ENCODE measurements at places on chromosomes 13 and 19. TPM values are rescaled to one million over a fixed set of nuclear protein-coding genes. Genes with fewer than 3 reads are reported as not detected.

The OSCAR gene
- total RNA-seq, result not detected

The ZNF844 gene
- total RNA-seq, result 2.2 TPM

The COMP gene
- 1.3 TPM for total RNA-seq

The SYNGR4 gene
- total RNA-seq, result not detected

The PTH2 gene
- total RNA-seq, result not detected

The OR10H1 gene
- not detected for total RNA-seq

The CYP4F2 gene
- not detected for total RNA-seq

The MICOS13 gene
- 45.7 TPM for total RNA-seq

DNA sequence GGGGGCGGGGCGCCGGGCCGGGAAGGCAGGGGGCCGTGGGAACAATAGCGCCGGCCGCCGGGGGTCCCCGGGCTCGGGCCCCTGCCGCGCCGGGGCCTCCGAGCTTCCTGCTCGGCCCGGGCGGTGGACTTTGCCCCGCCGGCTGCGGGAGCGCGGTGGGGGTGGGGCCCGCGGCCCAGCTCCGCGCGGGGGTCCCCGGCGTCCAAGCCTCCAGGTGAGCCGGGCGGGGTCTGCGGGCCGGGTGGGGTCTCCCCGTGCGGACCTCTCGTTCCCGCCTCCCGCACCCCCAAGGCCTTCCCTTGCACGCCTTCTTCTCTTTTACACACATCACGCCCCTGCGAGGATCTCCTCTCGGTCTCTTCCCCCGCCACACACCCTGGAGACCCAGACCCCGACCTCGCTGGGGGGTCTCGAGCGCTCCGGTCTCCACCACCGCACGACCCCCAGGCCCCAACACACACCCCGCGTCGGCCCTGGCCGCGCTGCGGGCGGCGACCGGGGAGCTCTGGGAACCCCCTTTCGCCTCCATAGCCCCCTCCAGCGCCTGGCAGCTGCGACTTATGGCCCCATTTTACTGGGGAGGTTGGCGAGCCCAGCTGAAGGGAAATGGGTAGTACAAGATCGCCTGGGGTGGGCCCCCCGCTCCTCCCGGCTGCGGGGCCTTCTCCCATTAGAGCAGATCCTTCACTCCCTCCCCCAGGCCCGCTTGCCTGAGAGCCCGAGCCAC is 711 bp downstream of the CAMSAP3 start:
- H3K36me3 ChIP-seq, result no peaks in the 10 kb centered on the region
- H3K4me3 ChIP-seq, result no peak overlapping the region
- no peak for DNase-seq
- H3K27ac ChIP-seq, result no peak overlapping the region

GRCh38 chr19:31204115-31204514 is 145.1 kb downstream of the TSHZ3 start:
- H3K4me3 ChIP-seq, result no peak overlapping the region
- H3K4me1 ChIP-seq, result no peaks in the 10 kb centered on the region
- H3K36me3 ChIP-seq, result no peaks in the 10 kb centered on the region
- H3K27me3 ChIP-seq, result no peaks in the 10 kb centered on the region
- H3K27ac ChIP-seq, result no peak overlapping the region
- DNase-seq, result no peak

DNA sequence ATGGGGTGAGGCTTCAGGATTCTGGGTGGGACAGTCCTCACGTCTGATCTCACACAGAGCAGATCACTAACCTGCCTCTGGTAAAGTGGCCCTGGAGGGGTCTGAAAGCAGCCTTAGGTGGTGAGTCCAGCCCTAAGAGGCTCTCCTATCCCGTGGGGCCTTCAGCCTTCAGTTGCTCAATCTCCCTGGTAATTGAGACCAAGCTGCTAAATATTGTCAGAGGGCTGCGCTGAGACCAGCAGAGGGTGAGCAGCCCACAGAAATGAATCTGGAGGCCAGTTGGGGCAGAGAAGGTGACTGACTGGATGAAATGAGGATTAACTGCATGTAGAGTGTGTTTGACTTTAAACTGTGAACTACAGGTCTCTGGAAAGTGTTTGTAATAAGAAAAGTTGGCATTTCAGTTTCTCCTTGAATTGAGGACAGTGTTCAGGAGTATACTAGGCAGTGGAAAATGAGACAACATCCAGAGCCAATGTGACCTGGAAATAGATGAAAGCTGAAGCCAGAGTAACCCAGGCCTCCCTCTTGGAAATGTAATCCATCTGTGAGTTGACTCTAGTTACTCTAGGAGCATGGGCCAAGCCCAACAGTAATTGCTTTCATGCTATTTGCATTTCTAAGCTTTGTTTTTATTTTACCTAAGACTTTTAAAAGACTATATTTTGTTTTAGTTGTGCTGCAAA is 14.3 kb upstream of the HSPH1 start:
- peak; percentile 50 for DNase-seq
- no peaks in the 10 kb centered on the region for H3K36me3 ChIP-seq
- peak overlapping the region; percentile 43 for H3K27ac ChIP-seq
- no peaks in the 10 kb centered on the region for H3K27me3 ChIP-seq

DNA sequence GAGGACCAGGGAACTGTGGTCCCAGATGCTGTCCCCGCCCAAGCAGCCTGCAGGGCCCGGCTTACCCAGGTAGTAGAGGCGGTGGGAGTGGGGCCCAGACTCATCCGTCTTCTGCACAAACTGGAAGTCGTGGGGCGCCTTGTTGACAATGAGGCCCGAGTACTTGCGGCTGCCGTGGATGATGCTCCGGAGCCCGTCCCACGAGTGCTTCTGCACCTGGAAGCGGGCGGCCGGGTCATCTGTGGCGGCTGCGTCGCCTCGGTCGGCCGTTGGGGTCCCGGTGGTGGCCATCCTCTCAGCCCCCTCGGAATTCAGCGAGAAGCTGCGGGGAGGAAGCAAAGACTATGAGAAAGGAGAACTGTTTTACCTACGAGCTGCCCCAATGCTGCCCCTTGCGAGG is 9.6 kb downstream of the DPP9 start:
- peaks cover 50% of the 10 kb centered on the region for H3K4me1 ChIP-seq
- H3K4me3 ChIP-seq, result peak overlapping the region; percentile 16
- H3K36me3 ChIP-seq, result peaks cover 33% of the 10 kb centered on the region

DNA sequence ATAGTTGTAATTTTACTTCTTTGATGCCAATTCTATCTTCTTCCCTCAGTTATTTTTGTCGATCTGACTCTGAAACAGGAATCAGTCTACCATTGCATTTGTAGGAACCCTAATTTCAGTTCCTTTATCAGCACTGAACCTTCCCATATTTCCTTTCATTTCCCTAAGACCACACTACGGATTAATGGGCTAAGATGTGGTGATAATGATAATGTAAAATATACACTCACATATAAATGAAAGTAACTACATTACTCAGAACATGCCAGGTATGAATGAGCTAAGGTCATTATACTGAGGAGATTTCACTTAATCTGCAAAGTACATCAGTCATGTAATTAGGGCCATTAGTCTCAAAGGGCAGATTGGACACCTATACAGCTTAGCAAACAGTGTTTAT is 60.2 kb upstream of the RFC3 start:
- DNase-seq, result no peak
- no peaks in the 10 kb centered on the region for H3K36me3 ChIP-seq
- H3K27me3 ChIP-seq, result no peaks in the 10 kb centered on the region
- H3K4me3 ChIP-seq, result no peak overlapping the region
- no peak overlapping the region for H3K27ac ChIP-seq

- H3K27me3 ChIP-seq, result no peaks in the 10 kb centered on the region
- peaks cover 4% of the 10 kb centered on the region for H3K36me3 ChIP-seq
- DNase-seq, result no peak
- H3K4me1 ChIP-seq, result peaks cover 8% of the 10 kb centered on the region
Observed at GRCh38 chr19:5943045-5943444, 29.0 kb downstream of the CAPS start.

DNA sequence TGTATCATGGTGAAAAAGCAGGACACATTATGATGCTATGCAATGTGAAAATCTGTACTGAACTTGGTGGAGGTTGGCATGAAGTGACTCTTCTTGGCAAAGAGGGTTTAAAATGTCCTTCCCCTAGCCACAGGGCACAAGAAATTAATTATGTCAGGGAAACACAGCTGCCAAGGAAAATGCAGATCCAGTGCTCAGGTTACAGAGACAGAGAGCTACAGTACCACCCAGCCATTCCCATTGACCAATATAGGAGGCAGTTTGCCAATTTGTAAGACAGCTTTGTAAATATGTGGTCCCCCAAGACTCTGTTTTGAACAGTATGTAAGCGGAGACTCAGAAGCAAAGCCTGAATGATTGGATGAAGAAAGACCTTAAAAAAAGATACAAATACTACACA is 69.4 kb upstream of the KLF12 start:
- no peaks in the 10 kb centered on the region for H3K27me3 ChIP-seq
- H3K27ac ChIP-seq, result no peak overlapping the region
- H3K36me3 ChIP-seq, result no peaks in the 10 kb centered on the region
